ENCODE measurements at places on chromosomes 7 and 10. TPM values are rescaled to one million over a fixed set of nuclear protein-coding genes. Genes with fewer than 3 reads are reported as not detected.

The GNAT3 gene
- total RNA-seq: not detected

- no peak for DNase-seq
Measured at GRCh38 chr7:24949884-24950283, 30.1 kb downstream of the OSBPL3 start.

GRCh38 chr10:52771534-52772445 lies 794 bp downstream of the MBL2 start:
- DNase-seq: no peak

DNA sequence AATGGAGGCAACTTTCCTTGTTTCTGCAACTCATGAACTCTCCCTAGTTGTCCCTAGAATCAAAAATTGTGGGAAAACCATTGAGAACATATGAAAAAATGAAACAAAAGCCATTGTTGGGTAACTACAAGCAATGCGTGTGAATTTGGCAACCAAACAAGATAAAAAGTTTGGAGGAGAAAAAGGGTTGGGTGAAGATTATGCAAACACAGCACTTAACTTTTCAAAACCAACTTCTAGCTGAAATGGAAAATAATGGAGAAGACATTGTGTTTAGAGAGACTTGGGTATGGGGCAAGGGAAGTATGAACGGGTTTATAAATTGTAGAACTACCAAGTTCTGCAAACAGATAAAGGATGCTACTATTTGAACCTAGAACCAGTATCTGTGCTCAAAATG lies 89.0 kb upstream of the SVIL start:
- no peak for DNase-seq

- DNase-seq: no peak
Measured at GRCh38 chr7:126569402-126569801, 683.3 kb downstream of the GRM8 start.

DNA sequence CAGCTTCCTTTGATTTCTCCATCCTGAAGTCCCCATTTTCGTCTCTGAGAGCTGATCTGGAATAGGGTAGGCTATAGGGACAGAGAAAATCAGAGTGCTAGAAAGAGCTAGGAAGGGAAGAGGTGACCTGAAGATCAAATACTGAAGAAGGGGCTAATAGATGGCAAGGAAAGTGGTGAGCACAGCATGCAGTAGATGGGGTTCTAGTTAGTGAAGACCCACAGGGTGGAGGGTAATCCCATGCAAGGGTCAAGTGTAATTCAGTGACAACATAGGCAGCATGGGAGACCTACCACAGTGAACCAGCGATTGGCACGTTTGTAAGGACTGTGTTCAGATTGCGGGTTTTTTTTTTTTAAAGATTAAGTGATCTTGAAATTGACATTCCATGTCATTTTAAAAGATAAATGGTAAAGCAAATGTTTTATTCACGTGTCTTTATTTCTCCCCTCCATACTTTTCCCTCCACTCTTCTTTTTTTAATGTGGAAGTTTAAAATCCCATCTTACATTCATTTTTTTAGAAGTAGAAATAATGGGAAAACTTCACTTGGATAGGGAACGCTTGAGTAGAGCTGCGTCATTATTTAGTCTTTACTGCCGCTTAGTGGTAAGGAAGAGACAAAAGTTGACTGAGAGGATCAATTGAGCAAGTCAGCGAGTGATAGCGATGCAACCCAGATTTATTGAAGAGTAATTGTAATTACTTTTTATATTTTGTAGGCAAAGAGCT lies 21.0 kb upstream of the ABI1 start:
- DNase-seq: no peak

The SLC13A4 gene
- not detected for total RNA-seq

DNA sequence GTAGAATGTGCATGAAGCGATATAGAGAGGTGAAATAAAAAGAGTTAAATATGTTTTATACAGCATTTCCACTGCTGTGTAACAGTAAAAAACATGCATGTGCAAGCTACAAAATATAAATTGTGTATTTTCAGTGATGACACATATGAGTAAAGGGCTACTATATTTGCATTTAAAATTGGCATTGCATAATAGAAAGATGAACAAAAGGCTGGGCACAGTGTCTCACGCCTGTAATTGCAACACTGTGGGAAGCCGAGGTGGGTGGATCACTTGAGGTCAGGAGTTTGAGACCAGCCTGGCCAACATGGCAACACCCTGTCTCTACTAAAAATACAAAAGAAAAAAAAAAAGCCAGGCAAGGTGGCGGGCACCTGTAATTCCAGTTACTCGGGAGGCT lies 79.8 kb upstream of the CCDC71L start:
- DNase-seq: no peak

GRCh38 chr10:94235461-94235860 lies 127.3 kb downstream of the NOC3L start:
- no peak for DNase-seq

- DNase-seq: no peak
Measured at GRCh38 chr10:15738270-15738925, 18.7 kb upstream of the ITGA8 start.

The KNDC1 gene
- 1.1 TPM for total RNA-seq

The NEUROD6 gene
- not detected for total RNA-seq

The ANKRD16 gene
- 4.0 TPM for total RNA-seq

DNA sequence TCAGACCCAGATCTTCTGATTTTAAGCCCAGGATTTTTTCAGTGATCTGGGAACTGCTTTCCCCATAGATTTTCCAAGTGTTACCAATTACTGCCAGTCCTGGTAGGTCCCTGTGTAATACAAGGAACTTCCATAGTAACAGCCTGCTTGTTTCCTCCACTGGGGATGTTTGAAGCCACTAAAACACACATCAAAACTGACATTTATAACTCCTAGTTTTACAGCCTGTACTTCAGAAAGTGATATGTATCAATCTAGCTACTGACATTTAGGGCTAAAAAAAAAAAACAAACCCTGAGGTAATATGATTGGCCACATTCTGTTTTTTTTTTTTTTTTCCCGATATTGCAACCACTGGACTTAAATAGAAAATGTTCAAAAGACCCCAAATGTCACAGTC lies 166.9 kb upstream of the SP4 start:
- DNase-seq: no peak

The GBF1 gene
- total RNA-seq: 44.6 TPM

DNA sequence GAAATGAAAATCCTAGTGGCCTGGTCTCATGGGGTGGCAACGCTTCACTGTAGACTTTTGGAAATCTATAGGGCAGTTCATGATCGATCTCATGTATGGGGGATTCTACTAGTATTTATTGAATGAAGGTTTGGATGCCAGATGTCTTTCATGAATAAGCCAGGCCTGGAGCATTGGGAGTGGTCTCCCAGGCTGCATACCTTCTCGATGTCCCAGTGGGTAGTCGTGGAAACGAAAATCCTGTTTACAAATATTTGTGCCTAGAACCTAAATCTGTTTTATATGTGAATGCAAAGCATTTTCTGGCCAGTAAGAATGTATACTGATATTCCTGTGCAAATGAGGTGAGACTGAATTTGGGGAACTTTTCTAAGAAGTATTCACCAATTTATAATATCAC lies 105.0 kb upstream of the C1QL3 start:
- no peak for DNase-seq

The OR2A7 gene
- total RNA-seq: 1.2 TPM

DNA sequence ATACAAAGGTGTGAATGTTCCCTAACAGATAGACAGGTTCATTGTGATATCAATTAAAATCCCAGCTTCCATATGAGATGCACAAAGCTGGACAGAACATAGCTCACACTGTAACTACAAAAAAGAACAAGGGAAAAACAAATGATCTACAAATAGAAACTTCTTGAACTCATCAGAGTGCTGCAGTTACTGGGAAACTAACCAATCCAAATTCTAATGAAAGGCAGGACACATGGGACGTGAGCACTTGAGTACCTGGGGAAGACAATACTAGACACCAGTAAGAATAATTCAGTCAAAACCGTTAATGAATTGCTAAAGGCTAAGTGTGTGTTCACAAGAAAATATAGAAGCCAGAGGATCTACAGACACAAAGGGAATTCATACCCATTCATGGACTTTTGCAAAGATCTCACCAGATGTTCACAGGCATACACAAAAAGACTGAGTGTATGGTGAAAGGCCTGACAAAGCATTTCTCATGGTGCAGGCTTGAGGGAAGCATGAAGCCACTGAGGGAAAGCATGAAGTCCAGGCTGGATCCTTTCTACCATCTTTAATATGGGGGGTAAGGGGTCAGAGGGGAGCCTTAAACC lies 7.8 kb upstream of the GPR22 start:
- DNase-seq: no peak

DNA sequence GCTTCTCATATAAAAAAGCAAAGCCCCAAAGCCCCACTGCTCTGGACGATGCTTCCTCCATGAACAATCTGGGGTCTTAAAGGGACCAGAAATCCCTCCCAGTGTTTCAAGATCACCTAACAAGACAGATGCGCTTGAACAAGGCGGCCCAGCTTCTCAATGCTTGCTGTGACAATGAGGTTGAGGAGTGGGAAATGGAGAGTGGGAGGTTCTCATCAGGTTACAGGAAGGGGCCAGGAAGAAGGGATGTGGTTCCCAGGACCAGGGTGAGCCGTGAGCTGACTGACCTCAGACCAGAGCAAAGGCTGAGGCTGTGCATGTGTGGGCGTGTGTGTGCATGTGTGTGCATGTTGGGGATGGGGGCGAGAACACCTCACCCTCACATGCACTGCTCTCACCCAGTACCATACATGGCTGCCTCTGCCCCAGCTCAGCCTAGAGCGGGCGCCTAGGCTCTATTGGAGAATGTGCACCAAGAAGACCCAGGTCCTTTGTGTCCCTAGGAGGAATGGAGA lies 220.8 kb upstream of the GPR26 start:
- DNase-seq: no peak

DNA sequence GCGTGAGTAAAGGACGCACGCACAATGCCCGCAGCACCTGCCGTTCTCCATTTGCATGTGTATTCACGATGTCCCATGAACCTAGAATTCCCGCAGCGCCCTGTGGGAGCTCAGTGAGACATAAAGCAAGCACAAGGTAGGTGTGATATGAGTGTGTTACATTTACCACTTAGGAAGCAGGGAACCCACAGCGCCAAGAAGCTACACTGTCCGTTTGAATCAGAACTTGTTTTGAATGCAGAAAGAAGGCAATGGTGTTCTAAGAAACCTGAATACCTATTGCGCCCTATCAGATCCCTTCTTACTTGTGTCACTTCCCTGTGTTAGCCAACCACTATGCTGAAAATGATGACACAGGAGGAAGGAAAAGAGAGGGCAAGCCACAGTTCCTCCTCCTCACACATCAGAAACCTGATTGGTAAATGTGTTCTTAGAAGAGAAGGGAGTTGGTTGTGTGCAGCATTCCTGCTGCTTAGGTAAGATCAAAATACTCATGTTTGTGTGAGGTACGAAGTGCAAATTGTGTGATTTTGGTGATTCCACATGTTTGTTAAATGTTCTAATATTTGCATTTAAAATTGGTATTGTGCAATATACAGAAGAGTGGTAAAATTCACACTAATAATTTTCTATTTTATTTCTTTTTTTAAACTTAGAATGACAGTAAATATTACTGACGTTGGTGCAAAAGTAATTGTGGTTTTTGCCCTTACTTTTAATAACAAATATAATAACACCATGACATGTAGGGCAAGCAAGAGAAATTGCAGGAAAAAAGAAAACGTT lies 185.4 kb downstream of the SEC23IP start:
- no peak for DNase-seq

DNA sequence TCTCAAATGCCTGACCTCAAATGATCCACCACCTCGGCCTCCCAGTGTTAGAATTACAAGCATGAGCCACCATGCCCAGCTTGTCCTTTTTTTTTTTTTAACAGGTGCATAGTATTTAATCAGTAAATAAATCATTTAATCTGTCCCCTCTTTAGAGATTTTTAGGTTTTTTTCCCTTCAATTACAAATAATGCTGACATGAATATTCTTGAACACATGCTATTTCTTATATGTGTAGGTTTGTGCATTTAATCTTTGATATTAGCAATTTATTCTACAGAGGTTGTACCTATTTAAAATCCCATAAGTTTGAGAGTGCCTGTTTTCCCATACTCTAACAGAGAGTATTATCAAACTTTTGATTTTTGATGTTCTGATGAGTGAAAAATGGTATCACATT lies 24.2 kb upstream of the ARMC3 start:
- DNase-seq: no peak

DNA sequence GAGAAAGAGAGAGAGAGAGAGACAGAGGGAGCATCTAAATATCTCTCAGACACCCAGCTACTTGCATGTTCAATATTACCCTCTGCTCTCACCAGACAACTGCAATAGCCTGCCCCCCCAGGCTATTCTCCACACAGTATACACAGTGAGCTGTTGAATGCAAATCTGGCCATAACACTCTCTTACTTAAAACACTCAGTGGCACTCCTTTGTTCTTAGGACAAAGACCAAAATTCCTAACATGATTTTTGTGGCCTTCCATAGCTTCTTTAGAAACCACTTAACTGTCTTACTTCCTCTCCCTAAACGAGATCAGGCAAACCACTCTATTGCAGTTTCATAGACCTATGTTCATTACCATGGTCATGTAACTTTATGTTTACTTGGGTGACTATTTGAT lies 903.6 kb upstream of the AUTS2 start:
- DNase-seq: no peak

Measured in T-helper 17 cell (primary cell).